ENCODE measurements at places on chromosomes 6 and 20. TPM values are rescaled to one million over a fixed set of nuclear protein-coding genes. Genes with fewer than 3 reads are reported as not detected.

FOXS1 gene
- 0.74 TPM for total RNA-seq

R3HDML gene
- not detected for total RNA-seq

CPNE5 gene
- total RNA-seq, result 12.3 TPM

PRRT1 gene
- 0.74 TPM for total RNA-seq

CCND3 gene
- total RNA-seq, result 13.0 TPM

LHFPL5 gene
- 0.98 TPM for total RNA-seq

TRIM31 gene
- not detected for total RNA-seq

GCNT2 gene
- total RNA-seq, result 14.5 TPM

ELOVL4 gene
- total RNA-seq, result 30.0 TPM

PRSS35 gene
- 6.9 TPM for total RNA-seq

OR2B6 gene
- total RNA-seq, result not detected

MAP3K5 gene
- total RNA-seq, result 12.0 TPM

FAM209B gene
- not detected for total RNA-seq

ALDH5A1 gene
- total RNA-seq, result 17.2 TPM

CDC25B gene
- total RNA-seq, result 6.6 TPM

PGC gene
- total RNA-seq, result 0.49 TPM

SMOC2 gene
- total RNA-seq, result 3.2 TPM

PRKN gene
- total RNA-seq, result 6.1 TPM

EBF4 gene
- 10.6 TPM for total RNA-seq

ECT2L gene
- 0.98 TPM for total RNA-seq

CFAP206 gene
- total RNA-seq, result 1.2 TPM

TMC2 gene
- 3.4 TPM for total RNA-seq

EPPIN gene
- total RNA-seq, result not detected

PDCD2 gene
- 32.5 TPM for total RNA-seq

RCAN2 gene
- total RNA-seq, result 10.8 TPM

ELOVL2 gene
- 41.3 TPM for total RNA-seq

ZHX3 gene
- total RNA-seq, result 28.5 TPM

HNF4A gene
- total RNA-seq, result not detected

OOEP gene
- not detected for total RNA-seq

KIFC1 gene
- total RNA-seq, result 1.7 TPM

CCM2L gene
- 2.2 TPM for total RNA-seq

TMEM200A gene
- total RNA-seq, result 16.5 TPM

HLA-B gene
- 15.2 TPM for total RNA-seq

CCN6 gene
- not detected for total RNA-seq

DACT2 gene
- 1.7 TPM for total RNA-seq

TNNC2 gene
- total RNA-seq, result 0.25 TPM

PTK6 gene
- total RNA-seq, result not detected

PHACTR3 gene
- total RNA-seq, result 31.0 TPM

GPSM3 gene
- 0.49 TPM for total RNA-seq

HEY2 gene
- 0.98 TPM for total RNA-seq

PMEPA1 gene
- total RNA-seq, result 5.9 TPM

MROH8 gene
- 3.2 TPM for total RNA-seq

E2F3 gene
- 8.4 TPM for total RNA-seq

GLP1R gene
- under 0.01 TPM for total RNA-seq

ID4 gene
- 76.7 TPM for total RNA-seq

HRH3 gene
- 0.49 TPM for total RNA-seq

ANGPT4 gene
- not detected for total RNA-seq

WFDC8 gene
- not detected for total RNA-seq

Measured in temporal lobe (tissue), 4 donors.